Stimulated activated CD4-positive, alpha-beta T cell treated with anti-CD3 and anti-CD28 coated beads, TNF-alpha, amount 100 ng/mL, for 1 hour (primary cell): ENCODE measurements at places on chromosomes 5 and 9.

GRCh38 chr5:142324136-142324870 is 518 bp downstream of the SPRY4 start:
- DNase-seq = no peak

DNA sequence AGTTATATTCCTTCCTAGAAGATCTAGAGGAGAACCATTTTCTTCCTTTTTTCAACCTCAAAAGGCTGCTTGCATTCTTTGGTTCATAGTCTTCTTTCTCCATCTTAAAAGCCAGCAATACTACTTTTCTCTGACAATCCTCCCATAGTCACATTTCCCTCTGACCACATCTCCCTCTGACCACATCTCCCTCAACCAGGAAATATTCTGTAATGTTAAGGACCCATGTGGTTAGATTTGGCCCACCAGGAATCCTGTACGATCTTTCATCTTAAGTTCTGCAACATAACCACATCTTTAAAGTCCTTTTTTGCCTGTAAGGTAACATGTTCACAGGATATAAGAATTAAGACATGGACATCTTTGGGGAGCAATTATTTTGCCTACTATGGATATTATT is 179.4 kb upstream of the SPEF2 start:
- DNase-seq = no peak

GRCh38 chr5:67089200-67089725 is 107.3 kb downstream of the CD180 start:
- DNase-seq = no peak

DNA sequence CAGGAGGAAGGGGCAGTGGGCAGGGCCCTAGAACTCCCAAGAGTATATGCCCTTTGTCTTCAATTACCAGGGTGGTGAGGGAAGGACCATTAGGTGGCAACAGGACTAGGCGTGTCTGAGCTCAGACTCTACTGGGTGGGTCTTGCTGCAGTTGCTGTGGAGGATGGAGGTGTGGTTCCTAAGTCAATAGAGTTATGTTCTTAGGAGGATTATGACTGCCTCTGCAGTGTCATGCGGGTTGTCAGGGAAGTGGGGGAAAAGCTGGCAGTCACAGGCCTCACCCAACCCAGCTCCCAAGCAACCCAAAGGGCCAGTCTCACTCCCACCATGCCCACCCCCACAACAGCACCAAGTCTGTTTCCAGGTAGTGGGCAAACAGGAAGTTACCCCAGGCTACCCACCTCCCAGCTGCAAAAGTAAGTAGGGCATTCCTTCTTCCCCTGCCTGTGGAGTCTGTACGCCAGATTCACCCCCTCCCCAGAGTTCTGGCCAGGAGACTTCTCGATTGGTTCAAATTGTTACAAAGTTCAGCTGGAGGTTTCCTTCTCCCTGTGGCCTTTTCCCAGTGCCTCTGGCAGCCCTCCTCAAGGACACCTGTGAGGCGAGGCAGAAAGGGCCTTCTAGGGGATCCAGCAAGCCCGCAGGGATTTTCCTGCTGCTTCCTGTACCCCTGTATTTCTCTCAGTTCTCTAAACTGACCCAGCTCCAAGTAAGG is 145.3 kb downstream of the HINT1 start:
- no peak for DNase-seq

DNA sequence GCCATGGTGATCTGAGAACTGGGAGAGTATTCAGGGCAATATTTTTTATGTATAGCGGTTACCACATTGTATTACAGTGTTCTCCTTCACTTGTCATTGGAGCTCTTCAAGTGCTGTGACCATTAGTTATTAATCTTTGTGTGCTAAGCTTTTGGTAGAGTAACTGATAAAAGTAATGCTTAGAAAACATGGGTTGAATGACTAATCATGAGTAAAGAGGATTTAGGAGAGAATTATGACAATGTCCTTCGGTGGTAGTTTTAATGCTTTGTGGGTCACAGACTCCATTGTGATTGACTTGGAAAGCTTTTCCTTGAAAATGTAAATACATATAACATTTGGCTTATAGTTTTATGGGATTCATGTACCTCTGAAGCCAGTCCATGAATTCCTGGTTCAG is 21.4 kb downstream of the TGFBR1 start:
- no peak for DNase-seq

GRCh38 chr9:130193531-130194377 is 21.6 kb downstream of the NCS1 start:
- DNase-seq = no peak
